D341Med (cell line): ENCODE measurements at places on chromosomes 5 and 9.

- DNase-seq: peak; percentile 6
These were observed 4.3 kb downstream of the SPINK4 start for GRCh38 chr9:33244137-33244784.

GRCh38 chr5:74020503-74020902 lies 394.5 kb downstream of the ARHGEF28 start:
- no peak for DNase-seq

DNA sequence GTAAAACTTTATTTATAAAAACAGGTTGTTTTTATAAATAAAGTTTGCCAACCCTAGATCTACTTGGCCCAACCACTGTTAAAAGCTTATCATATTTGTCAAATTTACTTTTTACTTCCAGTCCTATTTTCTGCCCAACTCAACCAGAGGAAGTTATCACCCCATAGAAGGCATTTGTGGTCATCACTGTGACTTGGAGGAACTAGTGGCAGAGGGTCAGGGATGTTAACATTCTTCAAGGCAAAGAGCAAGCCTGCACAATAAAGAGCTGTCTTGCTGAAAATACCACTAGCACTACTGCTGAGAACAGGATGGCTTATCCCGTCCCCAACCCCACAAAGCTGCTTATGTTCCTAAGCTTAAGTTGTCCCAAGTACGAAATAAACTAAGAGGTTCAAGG lies 22.3 kb downstream of the TTC33 start:
- DNase-seq: peak; percentile 34

- no peak for DNase-seq
These were observed 70.3 kb downstream of the ZNF366 start for GRCh38 chr5:72436796-72437471.

DNA sequence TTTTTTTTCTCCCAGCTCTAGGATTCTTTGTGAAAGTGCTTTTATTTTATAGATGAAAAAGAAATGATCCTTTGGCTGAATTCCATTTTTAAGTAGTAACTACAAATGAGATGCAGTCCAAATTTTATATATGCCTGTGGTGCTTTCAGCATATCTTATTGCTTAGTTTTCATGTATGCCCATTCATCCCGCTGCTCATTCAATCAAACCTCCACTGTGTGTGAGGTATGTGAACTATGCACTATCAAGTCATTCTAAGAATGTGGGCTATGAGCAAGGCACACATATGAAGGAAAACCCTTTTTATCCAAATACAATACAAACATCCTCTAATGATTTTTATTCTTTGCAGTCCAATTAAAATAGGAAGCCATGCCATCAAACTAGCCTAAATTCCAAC lies 1069.1 kb upstream of the DMAC1 start:
- DNase-seq: no peak

- no peak for DNase-seq
These were observed 10.0 kb upstream of the RETREG1 start for GRCh38 chr5:16626696-16627264.

DNA sequence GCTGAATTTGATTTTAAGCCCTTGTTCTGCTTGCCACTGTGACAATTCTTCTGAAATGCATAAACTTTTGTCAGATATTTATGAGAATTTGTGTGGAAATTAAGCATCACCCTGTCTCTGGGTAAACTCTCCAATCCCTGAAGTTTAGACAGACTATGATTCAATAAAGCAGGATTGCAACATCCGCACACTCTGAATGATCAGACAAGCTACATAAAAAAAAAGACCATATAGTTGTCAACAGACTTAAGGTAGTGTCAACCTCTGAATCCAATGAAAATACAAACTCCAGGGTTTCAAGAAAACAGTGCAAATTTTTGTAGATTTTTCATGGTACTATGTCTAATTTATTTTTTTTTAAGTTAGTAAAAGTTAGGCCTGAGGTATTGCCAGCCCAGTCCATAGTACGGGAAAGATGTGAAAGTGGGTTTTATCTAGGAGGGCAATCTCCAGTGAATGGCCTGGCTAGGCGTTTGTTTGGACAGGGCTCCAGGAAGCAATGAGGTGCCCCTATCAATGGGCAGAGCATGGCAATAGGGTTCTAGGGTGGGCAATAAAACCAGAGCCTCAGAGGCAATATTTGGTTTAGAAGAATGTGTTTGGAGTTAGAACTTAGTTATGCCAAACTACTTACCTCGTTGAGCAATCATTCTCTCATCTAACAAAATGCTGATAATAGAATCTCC lies 762.6 kb upstream of the SEMA6A start:
- no peak for DNase-seq

DNA sequence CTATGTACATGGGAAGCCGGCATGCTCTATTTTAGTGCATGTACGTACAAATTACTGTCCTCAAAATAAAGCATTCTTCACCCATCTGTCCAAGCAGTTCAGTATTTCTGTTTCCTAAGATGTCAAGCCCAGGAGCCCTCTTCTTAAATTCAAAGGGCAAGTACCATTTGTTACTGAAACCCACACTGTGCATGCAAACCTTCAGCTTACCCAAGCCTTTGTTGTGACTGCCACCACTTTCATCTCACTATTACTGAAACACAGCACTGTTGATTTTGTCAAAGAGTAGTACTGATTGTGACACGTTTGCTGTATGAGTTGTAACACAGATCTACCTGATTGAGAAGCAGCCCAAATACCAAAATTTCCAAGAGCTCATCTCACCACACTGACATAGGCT lies 390.4 kb upstream of the IZUMO3 start:
- no peak for DNase-seq

DNA sequence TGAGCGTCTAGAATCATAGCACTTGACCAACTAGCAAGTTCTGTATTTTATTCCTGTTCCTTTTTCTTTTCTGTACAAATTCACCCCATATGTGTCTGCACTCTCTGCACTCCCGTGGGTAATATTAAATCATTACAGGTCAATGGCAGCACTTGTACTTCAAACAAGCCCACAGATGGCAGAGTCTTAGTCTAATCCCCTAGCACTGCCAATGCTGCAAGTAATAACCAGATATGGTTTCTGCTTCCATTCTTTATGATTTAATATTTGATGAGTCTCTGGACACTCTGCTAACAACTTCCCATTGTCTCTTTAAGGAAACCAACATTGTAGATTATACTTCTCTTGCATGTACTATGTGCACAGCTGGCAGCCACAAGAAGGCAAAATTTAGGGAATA lies 343.8 kb upstream of the CHD1 start:
- DNase-seq: peak; percentile 52

DNA sequence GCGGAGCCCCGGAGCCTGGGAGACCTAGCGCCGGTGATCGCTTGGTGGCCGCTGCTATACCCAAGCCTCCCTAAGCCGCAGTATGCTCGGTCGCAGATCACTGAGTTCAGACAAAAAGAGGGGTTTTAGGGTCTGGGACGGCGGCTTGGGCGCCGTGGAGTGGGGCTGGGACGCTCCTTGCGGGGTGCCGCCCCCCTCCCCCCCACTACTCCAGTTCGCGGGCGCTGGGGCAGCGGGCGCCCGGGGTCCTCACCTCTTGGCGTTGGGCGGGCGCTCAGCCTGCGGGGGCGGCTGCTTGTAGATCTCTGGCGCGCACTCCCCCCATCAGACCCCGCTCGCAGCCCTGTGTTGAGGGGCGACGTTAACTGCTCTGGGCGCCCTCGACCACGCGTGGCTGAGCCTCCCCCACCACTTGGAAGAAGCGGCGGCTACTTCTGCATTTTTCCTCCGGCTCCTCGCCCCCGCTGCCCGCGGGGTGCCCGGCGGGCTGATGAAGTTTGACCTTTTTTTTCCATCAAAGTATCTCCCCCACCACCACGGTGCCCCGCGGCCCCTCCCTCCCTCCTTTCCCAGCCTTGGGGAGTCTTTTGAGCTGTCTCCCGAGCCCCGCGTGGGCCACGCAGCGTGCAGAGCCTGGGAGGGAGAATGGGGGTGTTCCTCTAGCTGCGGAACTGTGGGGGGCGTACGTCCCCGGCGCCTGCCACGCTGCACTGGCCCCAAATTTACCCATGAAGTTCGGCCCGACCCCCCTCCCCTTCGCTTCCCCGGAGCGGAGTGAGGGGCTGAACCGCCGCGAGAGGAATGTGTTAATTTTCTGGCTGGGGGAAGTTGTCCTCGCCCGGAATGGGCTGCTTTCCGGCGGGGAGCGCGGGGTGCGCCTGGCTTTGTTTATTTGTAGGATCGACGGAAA lies 1.2 kb downstream of the CXXC5 start:
- no peak for DNase-seq

DNA sequence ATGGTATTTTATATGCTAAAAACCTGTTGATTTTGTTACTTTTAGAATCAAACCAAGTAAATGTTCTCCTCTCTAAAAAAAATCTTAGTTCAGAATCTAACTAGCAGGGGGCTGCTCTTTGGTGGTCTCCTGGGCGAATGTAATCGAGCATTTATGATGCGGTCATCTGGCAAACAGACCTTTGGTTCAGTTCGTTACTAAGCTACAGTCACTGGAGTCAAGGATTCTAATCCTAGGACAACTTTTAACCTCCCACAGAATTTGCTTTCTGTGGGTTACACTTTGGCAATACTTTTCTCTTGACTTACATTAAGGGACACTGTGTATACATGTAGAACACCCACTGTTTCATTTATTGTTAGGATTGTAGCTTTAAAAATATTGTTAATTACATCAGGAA lies 26.3 kb upstream of the FREM1 start:
- DNase-seq: no peak
